ENCODE measurements at places on chromosomes 5 and 9.

- DNase-seq = peak; percentile 23
Observed at GRCh38 chr9:33778700-33779351, 16.5 kb upstream of the PRSS3 start.

GRCh38 chr9:116986015-116986414, 298.9 kb downstream of the TRIM32 start:
- no peak for DNase-seq

GRCh38 chr5:150075233-150075632, 11.1 kb downstream of the CSF1R start:
- DNase-seq = no peak

GRCh38 chr5:168612123-168612522, 33.0 kb upstream of the PANK3 start:
- no peak for DNase-seq

GRCh38 chr9:137064027-137064879, 6.1 kb downstream of the SAPCD2 start:
- no peak for DNase-seq

- no peak for DNase-seq
Observed at GRCh38 chr9:111900858-111901612, 4.4 kb downstream of the UGCG start.

GRCh38 chr5:54719384-54720283, 202.1 kb downstream of the SNX18 start:
- DNase-seq = no peak

GRCh38 chr9:96327694-96328352, 25.8 kb upstream of the HSD17B3 start:
- peak; percentile 57 for DNase-seq

DNA sequence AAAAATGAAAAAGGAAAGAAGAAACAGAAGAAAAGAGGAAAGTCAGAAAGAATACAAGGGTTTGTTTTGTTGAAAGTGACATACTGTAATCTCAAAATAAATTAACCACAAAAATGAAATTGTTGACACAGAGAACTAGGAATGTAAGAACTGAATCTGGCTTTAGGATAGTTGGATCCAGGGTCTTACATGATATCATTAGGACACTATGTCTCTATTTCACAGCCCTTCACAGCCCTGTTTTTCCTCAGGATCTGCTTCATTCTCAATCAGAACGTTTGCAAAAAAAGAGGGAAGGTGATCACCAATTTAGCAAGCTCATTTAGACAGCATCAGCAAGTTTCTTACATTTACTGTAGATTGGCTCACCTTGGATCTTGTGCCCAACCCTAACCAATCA, 188.5 kb upstream of the NREP start:
- no peak for DNase-seq

DNA sequence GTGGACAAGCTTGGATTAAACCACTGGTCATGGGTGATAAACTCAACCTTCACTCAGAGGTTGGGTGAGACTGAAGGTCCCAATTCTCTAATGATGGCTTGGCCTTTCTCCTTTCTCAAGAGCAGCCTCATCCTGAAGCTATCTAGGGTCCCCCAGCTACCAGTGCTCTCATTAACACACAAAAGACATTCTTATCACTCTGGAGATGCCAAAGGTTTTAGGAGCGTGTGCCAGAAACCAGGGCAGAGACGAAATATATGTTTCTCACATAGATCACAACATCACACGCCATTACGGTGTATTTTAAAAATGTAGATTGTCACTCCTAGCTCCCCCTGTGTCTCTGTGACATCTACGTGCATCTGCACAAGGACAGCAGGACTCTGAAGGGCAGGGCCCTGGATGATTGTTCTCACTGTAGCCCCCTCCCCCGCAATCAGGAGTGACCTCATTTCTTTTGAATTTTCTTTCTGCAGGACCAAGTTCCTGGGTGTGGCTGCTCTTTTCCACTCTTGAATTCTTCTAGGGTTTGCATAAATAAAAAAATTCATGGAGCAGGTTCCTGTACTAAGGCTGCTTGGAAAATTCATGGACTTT, 311.3 kb downstream of the GADD45G start:
- no peak for DNase-seq

- no peak for DNase-seq
Observed at GRCh38 chr9:113656771-113657670, 193.5 kb downstream of the RGS3 start.

- no peak for DNase-seq
Observed at GRCh38 chr9:108072740-108073139, 583.2 kb upstream of the KLF4 start.

DNA sequence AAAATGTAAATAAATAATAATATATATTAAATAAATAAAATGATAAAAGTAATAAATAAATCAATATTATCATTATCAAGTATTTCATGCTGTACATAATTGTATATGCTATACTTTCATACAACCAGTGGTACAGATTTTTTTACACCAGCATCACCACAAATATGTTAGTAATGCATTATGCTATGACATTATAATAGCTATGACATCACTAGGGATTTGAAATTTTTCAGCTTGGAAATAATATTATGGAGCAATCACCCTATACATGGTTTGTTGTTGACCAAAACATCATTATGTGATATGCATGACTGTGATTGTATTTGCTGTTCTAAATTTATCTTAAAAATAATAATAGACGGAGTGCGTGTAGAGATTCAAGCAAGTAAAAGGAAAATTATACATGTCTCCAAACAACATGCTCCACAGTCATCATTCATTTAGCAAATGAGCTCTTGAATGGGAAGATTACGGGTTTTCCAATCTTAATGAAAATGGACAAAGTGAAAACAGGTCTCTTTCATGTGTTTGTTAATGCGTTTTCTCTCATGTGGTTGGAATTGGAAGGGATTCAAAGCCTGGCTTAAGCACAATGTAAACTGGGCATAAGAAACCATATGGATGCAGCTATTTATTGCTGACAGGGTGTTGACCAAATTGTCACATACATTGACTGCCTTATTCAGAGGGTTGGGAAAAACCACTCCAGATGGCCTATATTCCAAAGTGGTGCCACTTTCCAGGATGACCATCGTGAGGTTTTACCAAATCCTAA, 643.0 kb upstream of the RGMB start:
- DNase-seq = no peak

DNA sequence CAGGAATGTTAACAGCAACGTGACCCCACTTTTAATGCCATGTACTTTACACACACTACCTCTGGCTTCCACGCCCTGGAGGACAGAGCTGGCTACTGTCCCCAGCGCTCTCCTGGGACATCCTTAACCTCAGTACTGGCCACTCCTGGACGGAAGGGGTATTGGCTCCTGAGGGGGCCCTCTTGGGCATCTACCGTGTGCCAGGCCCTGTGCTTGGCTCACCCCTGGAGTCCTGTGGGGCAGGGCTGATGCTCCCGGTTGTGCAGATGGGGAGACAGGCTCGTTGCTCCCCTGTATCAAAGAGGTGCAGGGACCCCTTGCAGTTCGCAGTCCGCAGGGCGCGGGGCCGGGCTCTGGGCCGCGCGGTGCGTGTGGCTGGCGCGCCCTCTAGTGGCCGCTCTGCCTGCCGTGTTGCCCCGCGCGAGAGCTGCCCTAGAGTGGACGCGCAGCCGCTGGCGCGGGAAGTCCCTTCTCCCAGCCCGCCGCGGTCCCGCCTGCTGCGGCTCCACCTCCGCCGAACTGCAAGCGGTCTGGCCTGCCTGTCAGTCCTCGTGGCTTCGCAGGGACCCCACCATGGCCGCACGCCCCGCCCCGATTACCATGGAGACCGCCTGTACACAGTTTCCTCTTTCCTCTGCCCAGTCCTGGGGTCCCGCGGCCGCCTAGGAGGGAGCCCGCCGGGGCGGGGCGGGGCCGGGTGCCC, at the start of gene WDR38:
WDR38 (plus strand) TSS at position 632 of the 703 bp plus-strand sequence. CDS start 72 bp downstream, outside the sequence.
- peak; percentile 53 for DNase-seq

DNA sequence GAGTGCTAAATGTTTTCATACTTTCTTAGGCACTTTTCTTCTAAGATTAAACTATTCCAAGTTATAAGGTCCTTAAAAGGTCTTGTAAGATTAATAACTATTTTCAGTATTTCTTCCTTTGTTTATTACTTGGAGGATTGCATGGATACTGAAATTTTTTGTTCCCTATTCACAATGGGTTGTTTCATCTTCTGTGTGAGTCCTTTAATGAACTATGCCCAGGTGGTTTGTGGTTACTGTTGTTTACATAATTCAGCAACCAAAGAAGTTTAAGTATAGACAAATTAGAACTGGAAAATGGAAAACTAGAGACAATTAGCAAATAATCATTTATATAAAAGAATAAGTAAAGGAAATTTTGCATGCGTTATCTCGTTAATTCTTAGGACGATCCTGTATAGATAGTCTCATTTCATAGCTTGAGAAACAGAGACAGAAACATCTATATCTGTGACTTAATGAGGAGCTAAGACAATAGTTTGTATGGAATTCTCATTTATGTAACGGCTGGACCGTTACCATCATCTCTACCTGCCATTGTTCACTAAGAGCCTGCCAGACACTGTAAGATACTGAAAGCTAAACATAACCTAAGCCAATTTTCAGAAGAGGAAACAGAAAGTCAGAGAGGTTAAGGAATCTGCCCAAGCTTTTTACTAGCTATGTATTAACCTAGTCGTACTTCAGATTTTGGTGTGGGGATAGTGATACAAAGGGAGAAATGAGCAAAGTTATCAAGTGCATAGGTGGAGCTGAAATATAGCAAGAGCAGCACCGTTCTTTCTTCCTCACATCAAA, 148.2 kb downstream of the PAM start:
- DNase-seq = no peak

GRCh38 chr5:59276917-59277372, 616.6 kb downstream of the PDE4D start:
- no peak for DNase-seq

DNA sequence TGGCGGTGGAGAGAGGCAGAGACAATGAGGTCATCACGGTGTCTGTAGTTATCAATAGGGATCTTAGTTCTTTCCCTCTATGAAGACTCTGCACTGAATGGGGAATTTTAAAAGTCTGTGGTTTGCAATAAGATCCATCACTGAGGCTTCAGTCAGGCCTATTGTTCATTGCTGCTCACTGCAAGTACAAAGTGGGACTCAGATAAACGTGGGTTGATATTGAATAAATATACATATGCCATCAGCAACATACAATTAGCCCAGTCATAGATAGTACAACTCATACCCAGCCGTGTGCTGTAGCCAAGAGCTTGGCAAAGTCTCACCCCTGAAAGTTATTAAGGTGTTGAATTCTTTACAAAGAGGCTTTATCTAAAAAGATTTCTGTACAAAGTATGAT, 88.4 kb downstream of the ENC1 start:
- DNase-seq = no peak

DNA sequence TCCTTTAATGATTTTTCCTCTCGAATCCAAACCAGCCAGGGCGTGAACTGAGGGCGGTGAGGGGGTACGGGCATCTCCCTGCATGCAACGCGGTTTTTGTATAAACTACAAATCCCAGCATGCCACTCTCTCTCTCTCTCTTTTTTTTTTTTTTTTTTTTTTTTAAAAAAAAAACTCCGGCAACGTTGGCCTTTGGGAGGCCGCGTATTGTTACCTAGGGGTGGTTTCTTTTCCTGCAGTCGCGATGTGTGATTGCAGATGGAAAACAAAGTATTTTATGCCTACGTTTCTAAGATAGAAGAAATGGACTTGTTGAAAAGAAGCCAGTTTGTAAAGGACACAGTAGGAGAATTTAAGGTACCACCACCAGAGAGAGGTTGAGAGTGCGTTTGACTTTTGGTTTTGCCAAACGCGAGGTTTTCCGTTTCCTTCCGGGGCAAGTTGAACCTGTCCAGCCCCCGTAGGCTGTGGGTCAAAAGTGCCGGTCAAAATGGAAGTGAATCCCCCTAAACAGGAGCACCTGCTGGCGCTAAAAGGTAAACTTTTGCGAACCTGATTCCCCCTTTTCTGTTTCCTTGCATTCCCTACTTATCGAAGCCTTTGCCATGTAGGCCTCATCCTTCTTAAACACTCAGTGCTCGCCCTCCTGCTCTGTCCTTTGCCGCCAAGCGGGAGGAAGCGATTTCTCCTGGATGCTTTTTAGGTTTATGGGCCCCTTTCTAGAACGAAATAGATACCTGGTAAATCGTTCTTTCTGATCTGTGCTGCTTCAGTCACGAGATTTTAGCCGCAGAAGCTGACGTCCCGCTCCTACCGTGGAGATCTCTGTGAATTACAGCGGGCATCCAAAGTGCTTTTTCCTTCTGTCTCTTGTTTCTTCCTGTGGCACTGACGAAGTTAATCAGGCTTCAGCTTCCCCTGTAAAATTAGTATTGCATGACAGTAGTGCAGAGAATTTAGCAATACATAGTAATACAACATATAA, at the start of the genes SHLD3 and TRAPPC13:
SHLD3 (plus strand) TSS at position 457 of the 985 bp plus-strand sequence. CDS start 4,561 bp downstream, outside the sequence.
TRAPPC13 (plus strand) TSS at position 457 of the 985 bp plus-strand sequence; CDS start at position 491, 34 bp downstream.
- peak; percentile 91 for DNase-seq

DNA sequence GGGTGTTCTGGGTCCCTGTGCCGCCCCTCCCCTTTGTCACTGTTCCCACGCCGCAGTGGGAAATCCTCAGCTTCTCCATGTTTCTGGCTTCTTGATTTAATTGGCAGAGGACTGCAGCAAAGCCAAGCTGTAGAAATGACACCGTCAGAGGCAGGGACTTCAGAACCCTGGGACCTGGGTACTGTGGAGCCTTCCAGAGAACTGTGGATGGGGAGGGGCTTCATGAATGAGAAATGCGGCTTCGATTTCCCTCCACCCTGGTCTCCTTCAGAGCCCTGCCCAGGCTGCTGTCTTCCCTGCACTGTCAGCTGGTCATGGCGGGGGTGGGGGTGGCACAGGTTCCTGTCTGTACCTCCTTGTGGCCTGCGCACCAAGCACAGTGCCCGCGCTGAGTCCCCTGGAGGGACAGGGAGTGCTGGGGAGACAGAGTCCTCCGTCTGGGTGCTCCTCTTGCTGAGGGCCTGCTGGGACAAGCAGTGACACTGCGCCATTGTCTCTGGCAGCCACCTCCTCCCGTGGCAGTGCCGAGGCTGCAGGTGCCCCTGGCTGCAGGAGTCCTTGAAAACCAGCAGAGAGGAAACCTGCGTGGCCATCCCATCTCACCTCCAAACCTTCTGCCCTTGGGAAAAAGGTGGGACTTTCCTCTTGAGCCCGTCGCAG, 47.2 kb downstream of the COL5A1 start:
- DNase-seq = no peak

- DNase-seq = no peak
Observed at GRCh38 chr9:25548847-25549246, 129.4 kb downstream of the TUSC1 start.

- DNase-seq = no peak
Observed at GRCh38 chr5:131661933-131662332, 26.9 kb upstream of the RAPGEF6 start.

DNA sequence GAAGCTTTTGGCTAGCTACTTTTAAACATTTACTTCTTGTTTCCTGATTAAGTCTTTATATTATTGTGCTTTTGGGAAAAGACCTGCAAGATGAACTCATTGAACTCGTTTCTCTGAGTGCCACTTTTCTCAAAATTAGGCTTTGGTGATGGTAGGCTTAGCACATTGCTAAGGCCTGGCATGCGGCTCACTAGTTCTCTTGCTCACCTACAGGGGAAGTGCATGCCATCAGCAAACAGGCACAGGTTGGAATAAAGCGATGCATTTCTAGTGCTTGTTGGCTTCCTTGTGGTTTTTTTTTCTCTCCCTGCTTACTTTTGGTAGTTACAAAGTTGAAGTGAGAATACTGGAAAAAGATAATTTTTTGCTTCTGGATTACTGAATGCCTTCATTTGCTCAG, 41.4 kb downstream of the TLE4 start:
- no peak for DNase-seq

GRCh38 chr9:72974501-72974900, 21.6 kb upstream of the ALDH1A1 start:
- DNase-seq = no peak

GRCh38 chr9:98317134-98317857, 61.8 kb upstream of the TBC1D2 start:
- no peak for DNase-seq

GRCh38 chr9:37710046-37710445, 43.6 kb upstream of the TRMT10B start:
- DNase-seq = no peak

GRCh38 chr9:129281506-129282145, 103.6 kb upstream of the IER5L start:
- no peak for DNase-seq

Measured in putamen (tissue), 1 donor.